ENCODE measurements at places on chromosomes 1 and 21.

GRCh38 chr1:66375125-66375524, 158.8 kb upstream of the SGIP1 start:
- no peak for DNase-seq

DNA sequence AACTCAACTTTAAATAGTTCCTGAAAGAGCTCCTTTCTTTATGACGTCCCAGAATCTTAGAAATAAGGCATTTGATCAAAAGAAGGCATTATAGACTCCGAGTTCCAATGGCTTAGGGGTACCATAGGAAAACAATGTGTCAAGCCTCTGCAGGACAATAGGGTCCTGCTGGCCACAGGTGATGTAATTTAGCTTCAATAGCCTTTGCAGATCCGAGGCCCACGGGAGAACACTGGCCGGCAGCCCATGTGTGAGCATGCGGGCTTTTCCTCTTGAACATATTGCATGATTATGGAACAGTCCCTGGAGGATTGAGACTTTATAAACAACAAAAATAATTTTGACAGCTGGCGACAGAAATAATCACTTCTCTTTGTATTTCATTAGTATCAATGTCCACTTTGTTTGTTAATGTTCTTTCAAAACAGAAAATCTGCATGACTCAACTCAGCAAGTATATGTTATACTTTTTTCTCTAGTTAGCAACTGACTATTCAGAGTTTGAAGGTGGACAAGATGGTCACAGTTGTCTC, 49.0 kb upstream of the NR5A2 start:
- no peak for DNase-seq

DNA sequence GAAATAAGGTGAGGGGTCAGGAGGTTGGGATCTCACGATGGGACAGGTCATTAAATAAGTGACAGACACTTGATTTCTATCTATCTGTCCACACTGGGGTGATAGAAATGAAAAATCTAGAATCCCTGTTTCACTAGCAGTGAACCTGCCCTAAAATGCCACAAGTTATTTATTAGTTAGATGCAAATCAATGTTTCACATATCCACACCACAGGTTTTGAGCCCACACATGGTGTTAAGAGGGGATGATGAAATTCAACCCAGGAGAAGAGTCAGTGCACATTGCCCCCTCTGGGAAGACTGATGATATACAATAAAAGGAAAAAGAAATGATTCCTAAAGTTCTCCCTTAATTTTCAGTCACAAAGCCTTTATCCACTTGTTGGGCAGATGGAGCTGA, 10.1 kb upstream of the NTPCR start:
- DNase-seq: no peak

DNA sequence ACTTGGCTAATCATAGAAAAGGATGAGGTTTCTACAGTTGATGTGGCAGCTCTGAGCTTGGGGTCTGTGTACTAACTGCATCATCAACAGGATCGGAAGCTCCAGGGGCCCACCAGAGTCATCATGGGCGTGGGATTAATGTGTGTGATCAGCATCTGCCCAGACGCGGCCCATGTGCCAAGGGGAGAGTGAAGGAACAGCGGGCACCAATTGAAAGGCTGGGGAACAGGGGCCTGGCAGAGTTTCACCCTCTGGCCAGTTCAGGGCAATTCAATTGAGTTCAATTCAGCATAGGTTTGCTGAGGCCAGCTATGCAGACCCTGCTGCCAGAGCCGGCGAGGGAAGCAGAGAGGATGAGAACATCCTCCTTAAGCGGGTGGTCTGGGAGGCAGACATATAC, 260.0 kb upstream of the AJAP1 start:
- no peak for DNase-seq

DNA sequence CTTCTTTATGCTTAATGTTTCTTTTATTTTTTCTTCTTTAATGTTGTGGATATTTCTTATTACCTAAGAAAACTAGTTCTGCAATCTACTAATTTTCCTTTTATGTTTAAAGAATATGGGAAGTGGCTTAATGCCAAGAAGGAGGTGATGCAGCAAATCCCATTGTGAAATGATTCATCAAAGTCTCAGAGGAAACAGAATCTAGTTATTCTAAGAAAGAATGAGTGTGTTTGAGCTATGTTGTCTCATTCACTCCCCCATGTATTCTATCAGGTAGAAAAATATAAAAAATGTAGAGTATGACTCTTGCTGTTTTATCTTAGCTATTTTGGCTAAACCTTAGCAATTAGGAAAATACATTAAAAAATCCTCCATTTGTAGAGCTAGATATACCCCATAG, 659.9 kb upstream of the RGS18 start:
- peak; percentile 16 for DNase-seq

DNA sequence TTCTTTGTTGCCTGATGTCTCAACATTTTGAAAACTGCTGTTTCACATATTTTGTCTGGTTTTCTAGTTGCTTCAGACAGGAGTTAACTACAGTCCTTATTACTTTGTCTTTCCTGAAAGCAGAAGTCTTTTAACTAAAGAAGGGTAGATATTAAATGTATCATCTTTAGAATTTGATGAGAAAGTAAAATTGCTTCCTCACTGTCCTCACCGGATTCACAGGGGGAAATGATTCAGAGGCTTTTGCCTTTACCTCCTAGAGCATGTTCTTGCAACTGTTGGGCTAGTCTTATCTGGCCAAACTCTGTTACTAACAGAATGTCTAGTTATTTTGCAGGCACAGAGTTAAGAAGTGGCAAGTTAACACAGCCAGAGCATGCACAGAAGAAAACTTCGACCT, 107.2 kb upstream of the VAV3 start:
- no peak for DNase-seq

DNA sequence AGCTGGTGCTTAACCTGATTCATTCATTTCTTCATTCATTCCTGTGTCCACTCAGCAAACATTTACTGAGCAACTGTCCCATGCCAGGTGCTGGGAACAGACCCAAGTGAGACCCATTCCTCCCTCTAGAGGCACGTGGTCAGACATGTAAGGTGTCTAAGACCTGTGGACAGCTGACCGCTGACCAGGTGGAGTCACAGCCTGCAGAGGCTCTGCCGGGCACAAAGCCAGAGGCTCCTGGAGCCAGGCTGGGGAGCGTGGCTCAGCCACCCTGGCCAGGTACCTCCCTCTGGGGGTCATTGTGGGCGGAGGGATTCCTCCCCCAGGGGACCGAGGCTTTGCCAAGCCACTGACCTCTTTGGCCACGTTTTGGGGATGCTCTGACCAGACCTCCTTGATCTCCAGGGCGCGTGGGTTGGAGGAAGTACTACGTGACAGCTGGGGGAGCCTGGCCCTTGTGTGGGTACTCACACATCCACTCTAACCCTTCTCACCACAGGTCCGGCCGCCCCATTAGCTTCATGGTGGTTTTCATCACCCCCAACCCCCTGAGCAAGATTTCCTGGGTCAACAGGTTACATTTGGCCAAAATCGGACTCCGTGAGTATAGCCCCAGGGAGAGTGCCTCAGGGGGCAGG, 100.3 kb downstream of the ARHGEF10L start:
- DNase-seq: no peak

DNA sequence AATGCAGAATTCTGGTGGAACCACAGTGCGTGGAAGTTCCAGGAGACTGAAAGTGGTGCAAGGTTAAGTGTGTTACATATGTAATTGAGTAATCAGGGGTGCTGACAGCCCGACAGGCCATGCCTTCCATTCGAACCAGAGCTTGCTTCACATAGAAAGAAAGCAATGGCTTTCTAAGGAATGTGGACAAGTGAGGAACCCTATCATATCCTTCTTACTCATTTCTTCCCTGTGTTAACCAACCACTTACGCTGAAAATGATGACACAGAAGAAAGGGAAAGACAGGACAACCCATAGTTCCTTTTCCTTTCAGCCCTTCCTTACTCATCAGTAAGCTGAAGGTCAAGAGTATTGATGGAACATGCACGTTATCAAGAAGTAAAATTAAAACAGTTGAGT, 48.1 kb upstream of the KCNA3 start:
- DNase-seq: no peak

GRCh38 chr1:154466206-154466605, 35.8 kb upstream of the TDRD10 start:
- no peak for DNase-seq

DNA sequence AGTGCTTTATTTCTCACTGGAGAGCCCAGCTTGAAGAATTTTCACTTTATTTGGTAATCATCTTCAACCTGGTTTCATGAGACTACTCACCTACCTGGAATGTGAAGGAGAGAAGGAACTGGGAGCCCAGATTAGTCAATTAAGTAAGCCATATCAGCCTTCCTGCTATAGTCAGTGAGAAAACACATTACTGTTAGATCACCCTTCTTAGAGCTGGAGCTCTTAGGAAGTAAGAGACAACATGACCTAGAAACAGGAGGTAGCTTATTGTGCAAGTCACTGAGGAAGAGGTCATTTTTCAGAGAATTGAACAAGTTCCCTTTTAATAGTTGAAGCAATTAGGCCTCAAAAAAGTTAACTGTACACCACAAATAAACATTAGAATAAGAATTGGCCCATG, 49.2 kb upstream of the TEKT2 start:
- DNase-seq: peak; percentile 13

DNA sequence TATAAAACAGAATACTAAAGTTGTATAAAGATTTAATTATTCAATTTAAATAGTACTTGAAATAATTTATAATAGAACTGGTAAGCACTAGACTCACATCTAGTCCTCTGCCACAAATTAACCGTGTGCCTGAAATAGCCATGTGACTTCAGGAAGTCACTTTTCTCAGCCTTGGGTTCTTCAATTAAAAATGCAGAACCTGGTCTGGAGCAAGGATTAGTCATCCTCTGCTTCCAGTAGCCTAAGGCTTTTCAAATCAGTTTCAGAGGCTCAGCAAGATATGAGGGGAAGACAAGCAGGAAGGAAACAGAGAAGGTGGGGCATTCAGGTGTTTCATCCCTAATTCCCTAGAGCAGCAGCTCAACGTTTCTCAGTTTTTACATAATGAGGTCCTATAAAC, 23.0 kb downstream of the DPH5 start:
- DNase-seq: peak; percentile 12

DNA sequence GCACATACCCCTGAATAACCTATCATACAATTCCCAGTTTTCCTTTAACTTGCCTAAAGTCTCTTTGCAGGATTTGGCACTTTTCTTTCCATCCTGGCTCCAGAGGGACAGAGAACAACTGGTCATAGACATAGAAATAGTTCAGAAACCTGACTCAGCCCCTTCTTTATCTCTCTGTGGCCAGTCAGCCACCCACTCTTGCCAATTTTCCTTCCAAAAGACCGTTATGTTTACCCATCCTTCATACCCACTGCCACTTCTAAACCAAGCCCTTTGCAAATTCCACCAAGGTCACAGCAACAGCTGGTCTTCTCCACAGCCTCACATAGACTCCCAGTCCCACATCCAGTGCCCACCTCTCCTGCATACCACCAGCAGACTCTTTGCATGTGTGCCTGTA, 127.2 kb upstream of the FGGY start:
- DNase-seq: no peak

DNA sequence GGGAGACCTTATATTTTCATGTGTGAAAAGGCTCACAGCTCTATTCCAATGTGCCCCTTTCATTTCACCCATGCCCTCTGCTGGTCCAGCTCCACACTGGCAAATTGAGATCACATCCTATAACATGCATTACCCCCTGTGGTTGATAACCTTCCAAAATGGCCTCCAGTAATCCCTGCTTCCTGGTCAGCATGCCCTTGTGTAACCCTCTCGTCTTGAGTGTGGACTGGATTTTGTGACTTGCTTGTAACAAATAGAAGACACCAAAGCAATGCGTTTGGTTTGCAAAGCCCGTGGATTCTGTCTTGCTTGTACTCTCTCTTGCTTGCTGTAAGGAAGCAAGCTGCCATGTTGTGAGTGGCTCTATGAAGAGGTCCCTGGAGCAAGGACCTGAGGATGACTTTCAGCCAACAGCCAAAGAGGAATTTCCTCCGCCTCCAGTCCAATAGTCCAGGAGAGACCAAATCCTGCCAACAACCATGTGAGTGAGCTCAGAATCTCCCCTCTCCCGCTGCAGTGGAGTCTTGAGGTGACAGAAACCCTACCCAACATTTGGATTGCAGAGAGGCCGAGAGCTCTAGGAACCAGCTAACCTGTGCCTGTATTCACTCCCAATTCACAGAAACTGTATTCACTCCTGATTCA, 17.4 kb downstream of the KCNA10 start:
- no peak for DNase-seq

DNA sequence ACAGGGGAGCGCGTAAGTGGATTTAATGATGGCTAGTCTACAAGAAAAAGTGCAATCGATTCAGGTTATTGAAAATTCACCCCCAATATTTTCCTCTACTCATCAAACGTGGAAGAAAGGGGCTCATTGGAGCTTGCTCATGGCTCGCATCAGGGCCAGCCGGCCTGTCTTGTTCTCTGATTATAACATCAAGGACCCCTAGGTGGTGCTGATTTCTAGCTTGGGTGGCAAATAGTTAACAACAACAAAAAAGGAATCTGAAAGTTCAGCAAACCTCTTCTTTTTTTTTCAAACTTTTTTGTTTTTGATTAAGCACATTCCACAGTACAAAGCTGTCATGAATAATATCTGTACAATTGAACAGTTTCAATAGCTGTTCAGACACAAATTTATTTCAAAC, 35.8 kb upstream of the SOD1 start:
- DNase-seq: no peak

DNA sequence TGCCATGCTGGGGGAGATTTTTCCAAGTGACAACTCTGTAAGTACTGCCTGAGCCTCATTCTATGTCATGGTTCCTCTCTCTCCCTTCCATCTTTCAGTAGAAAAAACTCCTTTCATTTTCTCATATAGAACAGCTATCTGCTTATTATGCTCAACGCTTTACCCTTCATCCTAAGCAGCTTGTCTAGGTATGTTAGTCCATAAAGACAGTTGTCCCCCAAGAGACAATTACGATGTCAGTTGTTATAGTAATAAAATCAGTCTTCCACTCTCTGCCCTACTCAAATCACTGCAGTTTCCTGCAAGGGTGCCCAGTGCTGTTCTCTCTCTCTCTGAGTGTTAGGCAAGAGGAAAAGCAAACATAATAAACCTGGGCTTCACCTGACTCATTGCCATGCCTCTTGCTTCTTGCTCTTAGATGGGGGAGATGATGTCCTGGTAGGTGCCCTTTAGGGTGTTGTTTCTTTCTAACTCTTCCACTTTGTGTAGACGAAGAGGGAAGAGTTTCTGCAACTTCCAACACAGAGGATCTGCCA, 59.4 kb downstream of the PAPPA2 start:
- no peak for DNase-seq
